ENCODE measurements at places on chromosomes 3 and 15. TPM values are rescaled to one million over a fixed set of nuclear protein-coding genes. Genes with fewer than 3 reads are reported as not detected.

PSTPIP1 gene
- not detected for total RNA-seq

COL7A1 gene
- 138 TPM for total RNA-seq

ACTR8 gene
- total RNA-seq: 18.4 TPM

CCDC39 gene
- total RNA-seq: not detected

ARRDC4 gene
- 0.21 TPM for total RNA-seq

ADAMTS9 gene
- 0.58 TPM for total RNA-seq

GOLGA8J gene
- total RNA-seq: 0.10 TPM

NFKBIZ gene
- total RNA-seq: 7.6 TPM

ILDR1 gene
- not detected for total RNA-seq

TOMM70 gene
- total RNA-seq: 51.1 TPM

FANCI gene
- 49.0 TPM for total RNA-seq

FHIT gene
- total RNA-seq: not detected

ZNF80 gene
- not detected for total RNA-seq

NR1I2 gene
- not detected for total RNA-seq

KY gene
- total RNA-seq: 0.13 TPM

CPLX3 gene
- 0.07 TPM for total RNA-seq

KBTBD13 gene
- total RNA-seq: not detected

GOLGA8K gene
- total RNA-seq: 0.56 TPM

CPN2 gene
- total RNA-seq: not detected

SERPINI2 gene
- total RNA-seq: not detected

PYGO1 gene
- total RNA-seq: 5.6 TPM

CCR8 gene
- total RNA-seq: not detected

SNTN gene
- not detected for total RNA-seq

LMCD1 gene
- total RNA-seq: 69.9 TPM

C2CD4A gene
- 0.19 TPM for total RNA-seq

CCR3 gene
- not detected for total RNA-seq

SHF gene
- total RNA-seq: 0.65 TPM

CLDN11 gene
- 0.25 TPM for total RNA-seq

All from A549 treated with GW870086 at 1 μM for 4 hours (cell line).